Ureter (tissue), 1 donor: ENCODE measurements at places on chromosomes 2 and 18.

DNA sequence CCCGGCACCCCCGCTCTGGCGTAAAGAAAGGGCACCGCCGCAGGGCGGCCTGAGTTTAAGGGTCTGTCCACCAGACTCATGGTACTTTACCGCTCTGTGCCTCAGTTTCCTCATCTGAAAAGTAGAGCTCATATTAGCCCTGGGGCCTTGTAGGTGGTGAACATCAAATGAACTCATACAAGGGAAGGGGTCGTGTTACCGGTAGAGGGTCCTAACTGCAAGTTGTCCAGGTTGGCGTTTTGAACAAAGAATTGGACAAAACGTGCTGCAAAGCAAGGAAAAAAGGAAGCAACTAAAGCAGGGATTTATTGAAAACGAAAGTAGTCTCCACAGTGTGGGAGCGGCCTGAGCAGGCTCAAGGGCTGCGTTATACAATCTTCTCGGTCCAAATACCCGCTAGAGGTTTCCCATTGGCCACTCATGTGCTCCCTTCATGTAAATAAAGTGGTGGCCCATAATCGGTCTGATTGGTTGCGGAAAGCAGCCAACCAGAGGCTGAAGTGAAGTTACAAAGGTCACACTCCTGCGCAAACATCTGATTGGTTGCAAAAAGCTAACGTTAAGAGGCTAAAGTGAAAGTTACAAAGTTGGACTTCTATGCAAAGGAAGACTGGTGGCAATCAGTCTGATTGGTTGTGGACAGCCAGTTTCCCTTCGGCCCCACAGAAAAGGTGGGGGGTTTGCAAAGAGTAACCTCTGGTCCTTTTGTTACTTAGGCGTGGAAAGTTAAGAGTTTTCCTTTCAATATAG lies 80.7 kb upstream of the LDLRAD4 start:
- no peak for DNase-seq

- DNase-seq, result no peak
These were observed 71.7 kb downstream of the COL3A1 start for GRCh38 chr2:189045836-189046235.

DNA sequence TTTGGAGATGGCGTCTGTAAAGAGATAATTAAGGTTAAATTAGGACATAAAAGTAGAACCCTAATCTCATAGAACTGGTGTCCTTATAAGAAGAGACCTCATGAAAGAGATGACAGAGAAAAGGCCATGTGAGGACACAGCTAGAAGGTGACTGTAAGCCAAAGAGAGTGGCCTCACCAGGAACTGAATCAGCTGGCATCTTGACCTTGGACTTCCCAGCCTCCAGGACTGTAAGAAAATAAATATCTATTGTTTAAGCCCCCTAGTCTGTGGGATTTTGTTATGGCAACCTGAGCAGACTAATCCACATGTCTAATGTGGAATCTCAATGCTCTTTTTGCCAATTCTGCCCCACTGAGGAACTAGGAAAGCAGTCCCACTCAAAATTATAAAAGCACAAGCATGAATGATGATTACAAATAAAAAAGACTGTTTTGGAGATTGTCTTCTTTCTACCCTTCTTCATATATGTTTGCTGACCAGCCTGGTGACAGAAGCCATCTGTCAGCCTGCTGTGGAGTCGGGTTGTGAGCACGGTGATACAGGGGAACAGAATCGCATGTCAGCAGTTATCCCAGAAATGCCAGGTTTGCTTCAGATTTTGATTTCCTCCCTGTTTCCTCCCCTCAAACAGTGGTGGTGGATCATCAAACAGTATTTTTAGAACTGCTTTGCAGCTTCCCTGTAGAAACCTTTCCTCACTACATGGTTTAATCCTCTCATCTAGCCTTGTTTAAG lies 54.2 kb downstream of the INPP4A start:
- DNase-seq, result no peak

DNA sequence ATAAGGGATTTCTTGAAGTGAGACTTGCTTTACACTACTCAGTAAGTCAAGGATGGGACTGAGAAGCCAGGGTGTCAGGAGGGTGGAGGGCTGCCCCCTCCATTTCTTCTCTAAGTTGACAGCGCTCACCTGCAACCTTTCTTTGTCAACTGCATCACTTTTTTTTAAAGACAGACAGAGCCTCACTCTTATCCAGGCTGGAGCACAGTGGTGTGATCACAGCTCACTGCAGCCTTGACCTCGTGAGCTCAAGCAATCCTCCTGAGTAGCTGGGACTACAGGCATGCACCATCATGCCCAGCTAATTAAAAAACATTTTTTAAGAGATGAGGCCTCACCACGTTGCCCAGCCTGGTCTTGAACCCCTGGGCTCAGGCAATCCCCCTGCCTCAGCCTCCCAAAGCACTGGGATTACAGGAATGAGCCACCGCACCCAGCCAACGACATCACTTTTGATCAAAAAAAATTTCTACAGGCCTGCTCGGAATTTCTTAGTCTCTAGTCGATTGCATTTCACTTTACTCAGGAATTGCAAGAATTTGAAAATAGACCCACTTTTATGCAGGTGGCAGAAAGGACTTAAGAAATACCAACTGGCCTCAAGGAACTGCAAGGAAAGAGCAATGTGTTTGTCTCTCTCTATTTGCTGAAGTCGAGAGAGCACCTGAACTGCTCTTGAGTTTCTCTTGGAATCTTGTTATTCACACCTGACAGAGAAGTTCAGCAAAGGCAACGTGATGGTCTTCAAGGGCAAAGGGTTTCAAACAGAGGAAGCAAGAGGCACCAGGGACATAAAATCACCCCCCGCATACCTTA lies 101.4 kb downstream of the MYOM1 start:
- DNase-seq, result no peak

- no peak for DNase-seq
These were observed 137.4 kb downstream of the CABLES1 start for GRCh38 chr18:23272498-23273232.

DNA sequence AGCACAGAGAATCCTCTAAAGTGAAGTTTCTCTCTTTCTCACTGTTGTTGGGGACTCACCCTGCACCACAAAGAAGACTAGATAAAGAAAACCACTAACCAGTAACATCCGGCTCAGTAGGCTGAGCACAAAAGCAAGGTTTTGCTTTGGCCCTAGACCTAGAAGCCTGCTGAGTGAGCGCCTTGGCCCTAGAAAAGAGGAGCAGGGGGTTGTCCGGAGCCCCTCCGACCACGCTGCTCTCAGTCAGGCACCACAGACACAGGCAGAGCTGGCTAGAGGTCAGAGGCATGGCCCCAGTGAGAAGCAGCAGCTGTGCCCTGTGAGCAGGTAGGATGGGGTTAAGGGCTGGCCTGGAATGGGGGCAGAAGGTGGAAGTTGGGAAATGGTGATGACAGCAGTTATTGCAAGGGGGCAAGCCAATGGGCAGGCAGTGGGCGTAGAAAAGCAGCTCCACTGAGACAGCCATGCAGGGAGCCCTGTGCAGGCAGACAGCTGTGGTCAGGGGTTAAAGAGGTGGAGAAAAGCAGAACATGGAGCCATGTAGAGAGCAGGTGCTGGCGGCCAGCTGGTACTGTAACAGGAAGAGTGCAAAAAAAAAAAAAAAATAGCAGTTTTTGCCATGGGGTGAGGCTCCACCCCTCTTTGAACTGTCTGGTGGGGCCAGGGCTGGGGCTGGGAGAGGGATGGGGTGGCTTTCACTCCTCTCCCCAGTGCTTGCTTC lies 36.9 kb upstream of the SLC14A1 start:
- DNase-seq, result no peak

GRCh38 chr18:54203914-54204313 lies 20.6 kb downstream of the MBD2 start:
- DNase-seq, result no peak

DNA sequence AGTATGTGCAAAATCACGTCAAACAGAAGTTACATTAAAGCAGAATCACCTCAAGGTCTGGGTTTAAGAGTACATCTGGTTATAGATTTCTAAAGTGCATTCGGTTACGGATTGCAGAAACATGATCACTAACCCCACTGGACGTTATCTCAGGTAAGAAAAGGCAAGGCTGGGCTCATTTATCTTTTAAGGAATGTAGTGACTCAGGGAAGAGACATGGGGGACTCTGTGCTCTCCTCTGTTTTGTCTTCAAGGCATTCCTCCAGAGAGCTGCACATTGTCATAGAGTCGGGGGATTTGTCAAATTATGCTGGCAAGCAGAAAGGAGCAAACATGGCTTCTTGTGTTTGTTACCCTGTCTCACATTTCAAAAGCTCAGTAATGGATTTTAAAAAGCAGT lies 14.3 kb downstream of the WDSUB1 start:
- DNase-seq, result no peak

DNA sequence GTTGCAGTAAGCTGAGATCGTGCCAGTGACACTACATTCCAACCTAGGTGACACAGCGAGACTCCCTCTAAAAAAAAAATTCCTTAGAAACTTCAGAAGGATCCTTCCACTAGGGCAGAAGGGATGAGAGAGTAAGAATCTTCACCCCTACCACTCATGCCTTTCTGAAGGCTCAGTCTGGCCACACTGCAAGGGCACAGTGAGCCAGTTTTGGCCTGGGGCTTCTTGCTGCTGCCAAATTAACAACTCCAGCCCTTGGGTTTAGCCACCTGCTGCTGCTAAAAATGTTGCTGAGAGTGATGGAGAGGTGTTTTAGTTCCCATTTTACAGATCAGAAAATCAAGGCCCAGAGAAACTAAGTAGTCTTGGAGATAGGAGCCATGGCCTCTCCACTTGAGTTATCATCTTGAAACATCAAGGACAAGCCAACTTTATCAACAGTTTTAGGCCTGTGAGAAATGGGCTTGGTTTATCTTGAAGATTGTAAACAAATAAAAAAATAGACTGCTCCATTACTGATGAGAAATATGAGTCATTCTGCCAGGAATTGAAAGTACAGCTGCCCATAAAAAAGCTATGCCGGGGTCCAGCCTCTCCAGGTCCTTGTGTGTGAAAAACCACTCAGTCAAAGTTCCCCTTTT lies 31.9 kb upstream of the CASP8 start:
- no peak for DNase-seq

DNA sequence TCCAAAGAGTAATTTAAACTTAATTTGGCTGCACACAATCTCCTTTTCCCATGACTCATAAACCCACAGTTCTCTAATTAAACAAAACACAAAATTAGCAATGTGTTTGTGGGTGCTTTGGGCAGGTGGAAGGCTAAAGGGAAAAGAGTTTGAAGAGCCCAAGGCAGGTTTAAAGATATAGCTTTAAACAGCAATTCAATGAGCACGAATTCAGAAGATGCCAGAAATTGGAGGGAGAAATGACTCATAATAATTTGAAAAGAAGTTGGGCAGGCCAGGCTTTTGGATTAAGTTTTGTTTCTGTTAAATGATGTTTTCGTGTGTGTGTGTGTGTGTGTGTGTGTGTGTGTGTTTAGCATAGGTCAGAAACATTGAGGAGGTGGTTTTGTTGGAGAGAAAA lies 594.8 kb upstream of the ZEB2 start:
- DNase-seq, result no peak

- DNase-seq, result peak; percentile 14
These were observed 4.8 kb upstream of the CELF4 start for GRCh38 chr18:37570336-37570930.

DNA sequence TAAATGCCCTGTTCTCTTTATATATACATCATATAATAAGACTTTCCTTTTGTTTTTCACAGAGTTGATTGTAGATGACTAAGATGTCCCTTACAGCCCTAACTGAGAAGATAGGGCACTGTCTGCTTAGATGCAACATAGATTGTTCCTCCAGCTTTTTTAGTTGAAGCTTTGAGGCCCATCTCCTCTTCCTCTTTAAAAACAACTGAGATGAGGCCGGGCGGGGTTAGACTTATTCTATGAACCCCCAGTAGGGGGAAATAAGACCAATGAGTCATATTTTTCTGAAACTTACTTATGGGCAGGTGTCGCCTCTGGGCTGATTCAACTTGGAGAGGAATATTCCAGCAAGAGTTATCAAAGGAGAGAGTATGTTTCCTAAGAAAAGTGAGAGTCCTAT lies 84.6 kb downstream of the FBXO15 start:
- DNase-seq, result no peak

- DNase-seq, result no peak
These were observed 40.6 kb upstream of the TMEM247 start for GRCh38 chr2:46438794-46439193.

DNA sequence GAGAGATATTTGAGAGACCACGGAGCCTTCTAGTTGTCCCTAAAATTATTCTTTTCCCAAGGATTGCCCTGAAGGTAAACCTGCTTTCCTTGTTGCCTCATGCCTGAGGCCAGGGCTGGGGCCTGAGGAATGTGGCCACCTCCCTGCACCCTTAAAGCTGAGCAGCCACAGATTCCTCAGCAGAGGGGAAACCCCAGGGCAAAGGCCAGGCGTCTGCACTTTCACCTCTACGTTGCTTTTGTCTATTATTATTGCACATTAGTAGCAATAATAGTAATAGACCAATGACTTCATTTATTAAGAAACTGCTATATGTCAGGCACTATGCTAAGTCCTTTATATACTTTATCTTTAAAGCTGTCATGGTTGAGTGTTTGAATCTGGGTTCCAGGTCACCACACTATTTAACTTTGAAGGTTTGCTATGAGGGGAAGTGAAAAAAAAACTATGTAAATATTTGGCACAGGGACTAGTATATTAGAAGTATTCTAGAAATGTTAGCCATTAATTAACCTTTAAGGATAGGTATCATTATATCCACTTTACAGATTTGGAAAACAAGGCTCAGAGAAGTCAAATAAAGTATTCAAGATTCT lies 104.2 kb downstream of the LRRC30 start:
- no peak for DNase-seq

GRCh38 chr2:68023904-68024303 lies 38.9 kb downstream of the C1D start:
- DNase-seq, result no peak

GRCh38 chr2:238338710-238339394 lies 18.5 kb downstream of the TRAF3IP1 start:
- no peak for DNase-seq

DNA sequence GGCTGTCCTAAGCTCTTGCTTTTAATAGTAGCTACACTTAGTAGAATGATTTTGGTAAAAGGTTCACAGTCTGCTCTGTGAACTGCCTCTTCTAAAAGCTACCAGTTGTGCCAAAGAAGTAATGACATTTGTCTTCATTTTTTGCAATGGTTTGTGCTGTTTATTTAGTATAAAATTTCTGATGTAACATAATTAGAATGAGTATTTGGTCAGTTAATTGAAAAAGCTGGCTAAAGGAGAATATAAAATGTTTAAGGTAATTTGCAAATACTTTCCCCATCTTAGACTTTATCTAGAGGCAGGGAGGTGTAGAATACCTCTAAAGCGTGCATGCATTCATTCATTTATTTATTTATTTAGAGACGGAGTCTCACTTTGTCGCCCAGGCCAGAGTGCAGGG lies 71.3 kb downstream of the PHLPP1 start:
- no peak for DNase-seq

DNA sequence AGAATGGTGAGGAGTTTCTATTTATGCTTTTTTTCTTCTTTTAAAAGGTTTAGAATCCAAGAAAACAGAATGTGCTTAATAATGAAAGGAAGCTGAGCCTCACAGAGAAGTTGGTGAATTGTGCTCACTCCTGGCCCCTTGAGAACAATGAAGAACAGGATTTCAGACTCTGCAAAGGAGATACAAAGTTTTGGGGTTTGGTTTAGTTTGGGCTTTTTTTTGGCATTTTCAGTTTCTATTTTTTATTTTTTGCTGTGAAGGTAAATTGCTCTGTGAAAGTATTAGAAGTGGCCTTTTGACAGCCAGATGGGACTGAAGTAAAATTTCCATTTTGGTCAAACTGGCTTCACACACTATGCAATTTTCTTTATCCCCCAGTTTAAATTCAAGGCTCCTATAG lies 247.3 kb upstream of the GYPC start:
- no peak for DNase-seq
